ENCODE measurements at places on chromosomes 5 and 9. TPM values are rescaled to one million over a fixed set of nuclear protein-coding genes. Genes with fewer than 3 reads are reported as not detected.

Gene IL7R
- total RNA-seq: 0.46 TPM

Gene HRH2
- 0.48 TPM for total RNA-seq

Gene SH3GL2
- 0.17 TPM for total RNA-seq

Gene PIP5KL1
- total RNA-seq: 1.1 TPM

Gene AK8
- 0.90 TPM for total RNA-seq

Gene AQP3
- total RNA-seq: 22.9 TPM

Gene PRLR
- total RNA-seq: 0.16 TPM

Gene MARCOL
- total RNA-seq: not detected

Gene STKLD1
- 1.4 TPM for total RNA-seq

Gene LRRC19
- not detected for total RNA-seq

Gene IPO11
- 20.7 TPM for total RNA-seq

Gene LCN1
- not detected for total RNA-seq

Gene ABO
- total RNA-seq: not detected

Gene PCDHGB3
- 0.28 TPM for total RNA-seq

Gene SLC6A3
- total RNA-seq: 0.15 TPM

Gene NR6A1
- total RNA-seq: 1.7 TPM

Gene FOXD4L4
- total RNA-seq: 0.03 TPM

Gene TMED9
- total RNA-seq: 278 TPM

Gene HAVCR2
- total RNA-seq: 0.87 TPM

Gene TMEM232
- total RNA-seq: not detected

Gene PGM5
- total RNA-seq: not detected

Gene SLC46A2
- total RNA-seq: not detected

Gene FGD3
- total RNA-seq: 0.09 TPM

Gene TMEM215
- not detected for total RNA-seq

Gene TLR4
- total RNA-seq: 0.31 TPM

Gene PCDHB4
- 0.05 TPM for total RNA-seq

Gene PCDHA7
- 0.08 TPM for total RNA-seq

Gene ECSCR
- total RNA-seq: not detected

Gene UNC5A
- 0.28 TPM for total RNA-seq

Gene SPATA31E1
- not detected for total RNA-seq

Gene LAMC3
- 2.6 TPM for total RNA-seq

Gene GPRIN1
- 8.1 TPM for total RNA-seq

Gene OBP2B
- total RNA-seq: not detected

Gene BTNL3
- total RNA-seq: not detected

Gene SEMA4D
- 6.7 TPM for total RNA-seq

Gene GALT
- total RNA-seq: 19.5 TPM

Gene PCDHAC2
- 3.5 TPM for total RNA-seq

Gene SGTB
- 7.1 TPM for total RNA-seq

Gene PCDHB11
- 0.07 TPM for total RNA-seq

Gene DND1
- total RNA-seq: 0.73 TPM

Gene BHMT
- not detected for total RNA-seq

Gene MUSK
- total RNA-seq: not detected

Gene DDX4
- total RNA-seq: not detected

Gene CCDC180
- 0.57 TPM for total RNA-seq

Gene FOXD4L3
- 0.08 TPM for total RNA-seq

Gene NUDT12
- total RNA-seq: 1.4 TPM

Gene RNF183
- total RNA-seq: 0.09 TPM

Gene GRXCR2
- total RNA-seq: not detected
